Right ventricle myocardium inferior (tissue), 1 donor: ENCODE measurements at places on chromosomes 6 and 20.

- no peak for DNase-seq
Measured at GRCh38 chr20:23244916-23245552, 105.6 kb upstream of the NXT1 start.

GRCh38 chr20:62576815-62577489 lies 65.4 kb upstream of the SLCO4A1 start:
- DNase-seq = peak; percentile 56

GRCh38 chr6:81773887-81774286 lies 21.4 kb upstream of the TENT5A start:
- no peak for DNase-seq

DNA sequence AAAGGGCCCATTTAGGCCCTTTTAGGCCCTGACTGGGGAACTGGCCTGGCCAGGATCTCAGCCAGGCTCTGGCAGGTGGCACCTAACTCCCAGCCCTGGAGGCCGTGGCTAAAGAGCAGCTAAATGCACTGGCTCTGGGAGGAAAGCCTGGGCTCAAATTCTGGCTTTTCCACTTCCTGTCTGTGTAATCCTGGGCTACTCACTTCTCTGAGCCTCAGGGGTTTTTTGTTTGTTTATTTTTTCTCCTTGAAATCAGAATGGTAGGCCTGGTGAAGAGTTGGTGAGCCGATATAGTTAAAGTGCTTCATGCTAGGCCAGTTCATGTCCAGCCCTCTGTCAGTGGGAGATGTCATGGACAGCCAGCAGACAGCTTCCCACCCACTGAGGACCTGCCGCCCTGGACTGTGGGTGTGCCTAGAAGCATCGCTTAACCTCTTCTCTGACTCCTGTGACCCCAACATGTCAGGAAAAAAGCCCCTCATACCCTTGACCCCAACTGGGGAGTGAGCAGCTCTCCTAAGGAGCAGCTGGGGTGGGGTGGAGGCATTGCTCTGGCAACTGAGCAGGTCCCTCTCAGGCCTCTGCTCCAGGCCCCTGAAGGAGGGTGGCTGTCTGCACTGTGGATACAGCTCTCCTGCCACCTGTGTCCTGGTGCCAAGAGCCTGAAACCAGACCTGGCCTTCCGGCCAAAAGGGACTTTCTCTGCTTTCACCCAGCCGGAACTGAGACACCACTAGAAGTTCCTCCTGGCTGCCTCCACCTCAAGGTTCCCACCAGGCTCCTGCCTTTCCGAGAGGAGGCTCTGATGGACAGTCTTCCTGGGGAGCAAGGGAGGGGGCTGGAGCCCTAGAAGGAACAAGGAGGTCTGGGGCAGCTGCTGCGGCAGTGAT lies 57.2 kb upstream of the MYL9 start:
- DNase-seq = no peak

DNA sequence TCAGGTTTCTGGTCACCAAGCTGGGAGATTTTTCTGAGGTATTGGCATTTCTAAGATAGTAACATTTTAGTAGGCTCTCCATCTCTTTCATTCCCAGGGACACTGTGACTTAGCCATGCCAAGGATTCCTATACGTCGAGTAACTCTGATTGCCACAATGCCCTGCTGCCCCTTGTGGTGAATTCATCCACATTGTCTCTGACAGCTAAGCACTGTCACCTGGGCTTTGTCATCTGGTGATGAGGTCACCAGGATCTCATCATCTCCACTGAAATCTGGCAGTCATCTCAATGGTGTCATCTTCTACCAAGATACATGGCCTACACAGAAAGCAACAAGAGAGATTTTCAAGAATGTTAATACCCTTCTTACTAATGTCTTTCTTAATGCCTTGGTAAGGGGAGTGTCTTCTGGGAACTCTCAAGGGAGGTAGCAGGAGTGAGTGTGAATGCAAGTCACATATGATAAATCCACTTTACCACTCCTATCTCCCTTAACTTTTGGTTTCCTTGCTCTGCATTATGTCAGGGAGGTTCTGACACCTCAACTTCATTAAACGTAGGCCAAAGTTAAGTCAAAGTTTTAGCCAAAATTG lies 246.7 kb downstream of the CD109 start:
- DNase-seq = no peak

DNA sequence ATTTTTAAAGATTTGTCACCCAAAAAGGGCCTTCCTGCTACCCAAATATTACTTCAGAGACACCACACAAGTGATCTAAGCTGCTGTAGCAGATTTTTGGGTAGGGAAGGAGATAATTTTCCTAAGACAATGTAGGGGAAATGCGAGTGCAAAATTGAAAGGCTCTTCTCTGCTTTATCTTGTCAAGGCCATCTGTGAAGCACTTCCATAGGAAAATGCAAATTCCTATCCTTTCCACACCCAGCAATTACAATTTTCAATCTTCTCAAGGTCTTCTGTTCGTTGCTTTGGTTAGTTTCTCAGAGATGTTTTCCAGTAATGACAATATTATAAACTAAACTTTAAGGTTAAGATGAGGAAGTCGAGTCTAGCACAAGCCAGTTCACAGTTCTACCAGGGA lies 53.4 kb downstream of the HDGFL1 start:
- DNase-seq = no peak

GRCh38 chr20:4973330-4974097 lies 27.8 kb downstream of the SLC23A2 start:
- DNase-seq = peak; percentile 67

GRCh38 chr6:84635081-84635761 lies 129.2 kb downstream of the TBX18 start:
- DNase-seq = no peak

GRCh38 chr20:46550461-46550860 lies at the start of gene OCSTAMP:
TSS of gene OCSTAMP (minus strand) at chr20:46550654. CDS start at chr20:46550560, 94 bp downstream.
- DNase-seq = no peak

GRCh38 chr6:17994019-17994418 lies 6.6 kb upstream of the KIF13A start:
- no peak for DNase-seq

GRCh38 chr20:57619051-57619831 lies 985 bp downstream of the ZBP1 start:
- DNase-seq = peak; percentile 93

DNA sequence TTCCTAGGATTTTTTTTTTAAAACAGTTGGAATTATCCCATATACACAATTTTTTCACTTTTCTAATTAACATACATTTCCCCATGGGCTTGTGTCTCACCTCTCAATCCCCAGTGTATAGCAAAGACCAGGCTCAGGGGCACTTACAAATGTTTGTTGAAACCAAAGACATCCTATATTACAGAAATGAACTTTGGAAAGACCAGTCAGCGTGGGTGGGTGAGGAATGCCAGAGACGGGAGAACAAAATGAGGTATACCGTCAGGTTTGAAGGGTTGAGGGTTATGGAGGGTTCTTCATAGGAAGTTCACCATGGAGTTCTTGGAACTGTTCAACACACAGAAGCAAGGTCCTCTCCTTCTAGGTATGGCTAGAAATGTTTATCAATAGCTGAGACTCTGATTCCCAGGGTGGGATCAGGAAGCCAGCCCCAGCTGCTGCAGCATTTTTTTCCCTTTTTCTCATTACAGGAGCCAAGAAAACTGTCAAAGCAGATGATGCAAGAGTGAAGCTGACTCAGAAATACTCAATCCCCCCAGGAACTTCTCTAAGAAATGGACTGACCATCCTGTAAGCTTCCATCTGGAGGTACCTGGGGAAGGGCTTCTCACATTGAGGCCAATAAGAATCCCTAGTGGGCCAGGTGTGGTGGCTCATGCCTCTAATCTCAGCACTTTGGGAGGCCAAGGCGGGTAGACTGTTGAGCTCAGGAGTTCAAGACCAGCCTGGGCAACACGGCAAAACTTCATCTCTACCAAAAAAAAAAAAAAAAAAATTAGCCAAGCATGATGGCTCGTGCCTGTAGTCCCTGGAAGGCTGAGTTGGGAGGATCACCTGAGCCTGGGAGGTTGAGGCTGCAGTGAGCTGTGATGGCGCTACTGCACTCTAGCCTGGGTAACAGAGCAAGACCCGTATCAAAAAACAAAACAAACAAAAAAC lies 15.9 kb upstream of the TBC1D20 start:
- DNase-seq = no peak

GRCh38 chr20:24633026-24633425 lies 163.6 kb downstream of the SYNDIG1 start:
- no peak for DNase-seq

DNA sequence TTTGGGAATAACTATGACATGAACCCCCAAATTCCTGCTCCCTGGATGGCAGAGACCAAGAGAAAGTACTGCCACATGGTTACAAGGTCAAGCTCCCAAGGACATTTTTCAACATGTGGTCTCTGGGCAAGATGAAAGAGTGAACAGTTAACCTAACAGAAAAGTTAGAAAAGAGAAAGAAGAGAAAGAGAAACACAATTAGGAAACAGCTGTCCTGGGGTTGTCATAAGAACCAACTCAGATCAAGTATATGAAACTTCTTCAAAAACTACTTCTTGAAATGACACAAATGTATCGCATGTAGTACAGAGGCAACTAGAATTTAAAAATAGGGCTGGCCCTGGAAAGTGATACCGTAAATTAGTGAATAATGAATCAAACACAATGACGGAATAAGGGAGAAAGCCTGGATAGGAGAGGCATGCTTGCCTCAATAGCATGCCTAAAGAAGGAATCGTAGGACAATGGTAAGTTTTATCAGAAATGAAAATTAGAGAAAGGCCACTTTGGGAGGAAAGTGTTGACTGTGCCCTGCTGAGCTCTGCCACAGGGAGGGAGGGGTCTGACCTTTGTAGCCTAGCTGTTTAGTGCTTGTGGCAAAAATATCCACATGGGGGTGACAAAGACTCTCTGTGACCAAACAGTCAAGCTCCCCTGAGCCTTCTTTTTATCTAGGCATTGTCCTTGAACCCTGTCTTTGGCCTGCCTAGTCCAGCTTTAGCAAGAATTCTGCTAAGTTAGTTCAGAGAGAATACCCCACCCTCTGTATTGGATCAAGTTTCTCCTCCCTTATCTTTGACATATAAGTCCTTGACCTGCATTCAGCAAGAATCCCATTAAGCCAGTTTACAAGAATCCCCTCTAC lies 4.3 kb upstream of the DCBLD1 start:
- no peak for DNase-seq

GRCh38 chr6:66605971-66606370 lies 898.9 kb upstream of the EYS start:
- DNase-seq = no peak

- DNase-seq = no peak
Measured at GRCh38 chr20:53739799-53740785, 146.5 kb upstream of the ZNF217 start.
